ENCODE measurements at places on chromosomes 1 and 21.

- DNase-seq: no peak
These were observed 33.0 kb upstream of the ACTRT2 start for GRCh38 chr1:2988256-2988655.

GRCh38 chr1:241081473-241081872 is 275.5 kb downstream of the RGS7 start:
- DNase-seq: no peak

GRCh38 chr21:33543505-33544129 is 779 bp downstream of the SON start:
- peak; percentile 73 for DNase-seq

DNA sequence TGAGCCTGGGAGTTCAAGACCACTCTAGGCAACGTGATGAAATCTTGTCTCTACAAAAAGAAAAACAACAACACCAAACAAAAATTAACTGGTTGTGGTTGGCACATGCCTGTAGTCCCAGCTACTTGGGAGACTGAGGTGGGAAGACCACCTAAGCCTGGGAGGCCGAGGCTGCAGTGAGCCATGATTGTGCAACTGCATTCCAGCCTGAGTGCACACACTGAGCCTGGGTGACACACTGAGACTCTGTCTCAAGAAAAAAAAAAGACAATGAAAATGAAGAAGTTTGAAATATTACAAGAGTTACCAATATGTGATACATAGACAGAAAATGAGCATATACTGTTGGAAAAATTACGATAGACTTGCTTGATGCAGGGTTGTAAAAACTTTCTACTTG is 31.9 kb downstream of the PDC start:
- no peak for DNase-seq

DNA sequence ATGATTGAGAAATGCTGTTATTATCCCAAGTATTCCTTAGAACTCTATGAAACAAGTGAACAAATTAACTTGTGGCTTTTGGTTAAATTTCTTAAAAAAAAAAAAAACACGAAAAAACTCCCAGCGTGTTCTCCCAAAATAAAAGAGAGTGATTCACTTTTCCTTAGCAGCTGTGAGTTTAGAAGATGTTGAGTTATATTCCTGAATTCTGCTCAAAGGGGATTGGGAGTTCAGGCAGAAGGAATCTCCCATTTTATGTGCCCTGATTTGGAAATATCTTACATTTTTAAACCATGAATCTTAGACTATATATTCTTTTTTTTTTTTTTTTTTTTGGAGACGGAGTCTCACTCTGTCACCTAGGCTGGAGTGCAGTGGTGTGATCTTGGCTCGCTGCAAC is 34.3 kb downstream of the SMG7 start:
- no peak for DNase-seq

- no peak for DNase-seq
These were observed 2.4 kb upstream of the SLC19A1 start for GRCh38 chr21:45544449-45545235.

GRCh38 chr1:67616394-67616985 is 68.5 kb upstream of the GADD45A start:
- DNase-seq: no peak

DNA sequence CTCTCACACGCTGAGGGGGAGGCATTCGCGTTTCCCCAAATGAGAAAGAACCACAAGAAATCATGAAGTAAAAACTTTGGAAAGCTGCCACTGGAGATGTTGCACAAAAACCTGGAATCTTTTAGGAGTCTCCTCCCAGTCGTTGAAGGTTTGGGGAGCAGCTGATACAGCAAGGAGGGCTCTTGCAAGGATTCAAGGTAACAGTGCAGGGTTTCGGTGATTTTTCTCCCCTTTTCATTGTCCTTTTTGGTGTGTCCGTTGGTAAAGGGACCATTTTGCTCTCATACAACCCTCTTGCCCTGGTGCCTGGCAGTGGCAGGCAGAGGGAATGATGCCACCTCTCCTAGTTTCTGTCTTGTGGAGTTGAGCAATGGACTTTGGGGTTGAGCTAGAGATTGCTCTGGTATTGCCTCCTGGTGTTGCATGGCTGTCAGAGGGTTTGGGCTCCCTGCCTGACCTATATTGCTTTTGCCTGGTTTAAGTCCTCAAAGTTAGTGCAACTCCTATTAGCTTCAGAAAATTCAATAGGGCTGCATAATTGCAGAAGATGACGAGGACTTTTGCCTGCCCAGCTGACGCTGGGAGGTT is 872 bp downstream of the BRINP2 start:
- no peak for DNase-seq

GRCh38 chr1:15343099-15343498 is 66.6 kb upstream of the EFHD2 start:
- no peak for DNase-seq

GRCh38 chr1:20076710-20077461 is 6.9 kb downstream of the PLA2G5 start:
- DNase-seq: no peak

- no peak for DNase-seq
These were observed 142.4 kb downstream of the TLR5 start for GRCh38 chr1:223000632-223001031.

DNA sequence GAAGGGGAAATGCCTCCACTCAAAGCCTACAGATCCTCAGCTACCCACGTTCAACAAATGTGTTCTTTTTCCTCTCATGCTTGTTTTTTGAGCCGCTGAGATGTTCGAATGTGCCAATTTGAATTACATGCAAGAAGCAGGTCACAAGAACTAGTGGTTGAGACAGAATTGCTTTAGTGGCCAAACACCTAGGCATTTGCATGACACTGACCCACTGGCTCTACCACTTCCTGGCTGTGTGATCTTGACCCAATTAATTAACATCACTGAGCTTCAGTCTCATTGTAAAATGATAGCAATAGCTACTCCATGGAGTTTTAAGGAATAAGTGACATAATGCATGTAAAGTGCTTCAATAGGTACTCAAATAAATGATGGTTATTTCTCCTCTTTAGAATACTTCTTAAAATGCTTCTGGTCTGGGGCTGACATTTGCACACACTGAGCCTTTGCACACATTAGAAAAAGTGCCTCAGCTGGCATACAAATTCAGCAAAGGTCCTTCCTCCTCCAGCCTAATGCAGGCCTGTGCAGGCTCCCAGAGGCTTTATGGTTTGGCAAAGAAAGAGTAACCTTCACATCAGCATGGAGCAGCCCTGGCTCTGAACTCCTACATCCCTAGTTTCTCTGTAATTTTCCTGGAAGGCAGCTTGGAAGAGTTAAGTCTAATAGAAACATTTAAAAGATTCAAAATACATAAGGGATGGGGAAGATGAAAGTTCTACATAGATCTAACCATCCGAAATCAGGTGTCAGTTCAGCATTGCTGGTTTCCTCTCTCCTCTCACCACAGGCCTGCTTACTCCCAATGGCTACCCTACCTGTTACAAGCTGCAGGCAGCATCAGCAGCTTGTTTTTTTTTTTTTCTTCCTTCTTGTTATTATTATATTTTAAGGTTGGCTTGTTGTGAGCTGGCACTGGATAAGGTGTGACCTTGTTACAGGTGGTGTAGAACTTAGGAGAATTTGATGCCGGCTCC is 107.4 kb downstream of the TBX19 start:
- no peak for DNase-seq

- no peak for DNase-seq
These were observed 309.7 kb downstream of the SEC16B start for GRCh38 chr1:177660188-177660587.

- DNase-seq: peak; percentile 48
These were observed 24.1 kb upstream of the RNF19B start for GRCh38 chr1:32988665-32989064.

GRCh38 chr1:224565611-224566406 is 50.3 kb upstream of the CNIH3 start:
- DNase-seq: no peak

DNA sequence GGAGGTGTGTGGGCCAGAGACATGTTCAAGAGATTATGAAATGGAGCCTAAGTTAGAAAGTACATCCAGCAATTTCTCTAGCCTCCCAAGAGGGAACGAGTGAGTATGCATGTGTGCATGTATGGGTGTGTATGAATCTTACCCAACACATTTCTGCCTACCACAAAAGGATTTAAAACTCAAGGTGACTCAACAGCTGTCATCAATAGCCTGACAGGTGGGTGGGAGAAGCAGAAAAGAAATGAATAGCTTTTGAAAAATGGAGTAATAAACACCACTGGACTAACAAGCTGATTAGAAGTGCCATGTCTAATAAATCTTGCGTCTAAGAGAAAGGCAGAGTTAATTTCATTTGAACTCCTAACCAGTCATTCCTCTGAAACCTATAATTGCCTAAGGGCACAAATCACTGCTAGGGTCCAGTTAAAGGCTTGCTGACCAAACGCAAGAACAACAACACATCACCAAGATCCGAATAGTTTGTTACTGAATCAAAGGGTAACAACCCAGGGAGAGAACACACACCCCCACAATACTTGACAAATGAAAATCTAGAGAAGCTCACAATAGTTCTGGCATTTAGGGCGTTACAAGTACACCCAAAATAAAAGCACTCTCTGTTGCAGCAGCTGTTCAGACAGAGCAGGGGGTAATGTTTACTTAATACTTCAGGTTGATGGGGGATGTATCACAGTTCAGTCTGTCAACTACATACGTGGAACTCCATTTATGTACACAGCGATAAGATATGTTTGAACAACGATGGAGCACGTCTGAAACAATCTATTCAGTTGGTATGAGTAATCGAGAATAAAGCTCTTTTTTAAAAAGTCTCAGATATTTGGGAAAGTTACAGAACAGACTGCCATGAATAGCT is 1.4 kb downstream of the KIAA0319L start:
- no peak for DNase-seq

- no peak for DNase-seq
These were observed 14.0 kb downstream of the FAAP20 start for GRCh38 chr1:2180297-2181245.

- no peak for DNase-seq
These were observed 1912.9 kb downstream of the MRPL39 start for GRCh38 chr21:23694390-23694789.
